Peyer's patch (tissue), 4 donors: ENCODE measurements at places on chromosomes 12 and 14.

DNA sequence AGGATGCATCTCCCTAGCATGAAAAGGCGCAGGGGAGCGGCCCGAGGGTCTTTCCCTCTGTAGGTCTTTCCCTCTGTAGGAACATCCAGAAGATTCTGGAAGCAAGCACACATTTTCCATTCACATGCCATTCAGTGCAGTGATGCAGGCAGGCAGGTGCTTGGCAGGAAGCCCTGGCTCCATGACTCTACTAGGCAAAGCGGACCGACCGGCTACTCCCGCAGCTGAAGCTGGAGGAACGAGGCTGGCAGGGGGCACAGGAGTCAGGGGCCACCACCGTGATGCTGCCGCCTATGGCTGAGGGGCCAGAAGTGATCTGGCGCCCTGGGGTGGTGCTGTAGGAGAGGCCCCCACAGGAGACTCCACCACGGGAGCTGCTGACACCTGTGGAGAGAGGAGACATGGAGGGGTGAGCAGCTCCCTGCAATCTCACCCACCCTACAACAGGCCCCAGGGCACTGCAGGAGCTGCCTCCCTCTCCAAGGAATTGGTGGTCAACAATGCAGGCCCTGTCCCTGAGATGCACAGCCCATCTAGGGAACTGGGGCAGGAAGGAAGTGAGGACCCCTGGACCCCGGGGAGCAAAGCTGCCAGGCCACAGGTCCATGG, 6.5 kb downstream of the KRT85 start:
- no peak for DNase-seq

- DNase-seq = no peak
Measured at GRCh38 chr14:22932146-22932545, 3.0 kb upstream of the PRMT5 start.

GRCh38 chr14:24317141-24317928, 6.0 kb downstream of the LTB4R start:
- DNase-seq = no peak

- DNase-seq = no peak
Measured at GRCh38 chr14:34701808-34702207, 12.6 kb downstream of the CFL2 start.

DNA sequence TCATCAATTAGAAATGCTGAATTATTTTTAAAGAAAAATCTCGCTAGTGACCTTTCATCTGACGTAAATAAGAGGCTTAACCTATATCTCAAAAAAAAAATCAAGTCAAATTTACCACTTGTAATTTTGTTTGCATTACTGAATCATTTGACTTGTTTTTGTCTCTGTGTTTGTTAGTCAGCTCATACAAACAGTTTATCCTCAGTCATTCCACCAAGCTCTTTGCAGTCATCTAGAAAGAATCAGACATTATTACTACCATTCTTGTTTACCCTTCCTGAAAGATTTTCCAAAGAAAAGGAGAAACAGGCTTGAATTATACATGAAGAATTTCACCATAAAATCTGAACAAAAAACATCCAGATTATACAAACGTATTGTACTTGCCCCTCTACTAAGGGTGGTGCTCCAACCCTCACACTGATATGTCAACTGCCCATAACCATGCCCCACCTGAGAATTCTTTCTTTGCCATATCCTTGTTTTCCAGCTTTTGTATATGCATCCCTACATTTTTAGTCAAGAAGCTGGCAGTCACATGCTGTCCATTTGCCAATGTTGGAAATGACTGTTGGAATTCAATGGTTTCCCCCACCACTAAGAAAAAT, 257.2 kb downstream of the PAWR start:
- DNase-seq = no peak

GRCh38 chr14:73718418-73719251, 4.5 kb upstream of the PNMA1 start:
- DNase-seq = no peak

DNA sequence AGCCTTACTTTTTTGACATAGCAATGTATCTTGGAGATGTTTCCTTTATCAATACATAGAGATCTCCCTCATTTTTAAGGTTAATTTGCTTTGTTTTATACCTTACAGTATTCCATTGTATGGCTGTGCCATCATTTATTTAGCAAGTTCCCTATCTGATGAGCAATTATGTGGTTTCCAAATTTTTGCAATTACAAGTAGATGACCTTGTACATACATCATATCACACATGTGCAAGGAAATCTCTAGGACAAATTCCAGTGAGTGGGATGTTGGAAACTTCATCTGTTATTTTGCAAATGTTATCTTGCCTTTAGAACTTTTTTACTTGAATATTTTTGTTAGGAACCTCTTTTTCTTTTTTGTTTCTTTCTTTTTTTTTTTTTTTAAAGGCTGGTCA, 49.7 kb downstream of the DRAM1 start:
- no peak for DNase-seq

GRCh38 chr14:86999036-86999435, 993.9 kb downstream of the GALC start:
- no peak for DNase-seq

DNA sequence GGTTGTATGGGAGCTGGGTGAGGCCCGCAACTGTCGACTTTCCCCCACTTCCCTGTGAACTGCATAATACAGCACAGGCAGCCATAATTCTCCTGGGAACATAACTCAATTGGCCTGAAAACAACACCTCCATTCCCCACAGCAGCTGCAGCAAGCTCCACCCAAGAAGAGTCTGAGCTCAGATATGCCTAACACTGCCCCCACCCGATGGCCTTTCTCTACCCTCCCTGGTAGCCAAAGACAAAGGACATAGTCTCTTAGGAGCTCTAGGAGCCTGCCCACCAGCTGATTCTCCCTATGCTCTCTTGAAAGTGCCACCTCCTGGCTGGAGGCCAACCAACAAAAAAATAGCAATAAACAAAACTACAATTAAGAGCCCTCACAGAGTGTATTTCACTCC, 542.7 kb upstream of the LMO3 start:
- no peak for DNase-seq

- DNase-seq = no peak
Measured at GRCh38 chr12:79897617-79898016, 37.3 kb downstream of the PPP1R12A start.

GRCh38 chr12:104785886-104786285, 172.2 kb downstream of the SLC41A2 start:
- DNase-seq = no peak

- no peak for DNase-seq
Measured at GRCh38 chr12:42686514-42687172, 97.1 kb upstream of the PRICKLE1 start.

- DNase-seq = no peak
Measured at GRCh38 chr12:59677857-59678256, 82.0 kb downstream of the SLC16A7 start.

DNA sequence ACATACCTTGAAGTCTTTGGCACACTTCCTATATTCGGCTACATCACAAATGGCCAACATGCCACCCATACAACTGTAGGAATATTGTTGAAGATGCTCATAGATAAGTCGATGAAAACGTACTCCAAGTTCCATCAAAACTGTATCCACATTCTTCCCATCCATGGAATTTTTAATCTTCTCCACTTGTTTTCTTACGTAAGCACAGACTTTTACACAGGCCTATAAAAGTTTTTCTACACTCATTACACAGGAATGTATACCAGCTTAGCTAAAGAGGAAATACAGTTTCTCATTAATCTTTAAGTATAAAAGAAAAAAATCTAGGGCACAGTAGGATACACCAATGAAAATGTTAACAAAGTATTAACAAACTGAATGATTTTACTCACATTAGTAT, 59.1 kb downstream of the EXOC5 start:
- DNase-seq = no peak

- DNase-seq = no peak
Measured at GRCh38 chr14:105471297-105471821, 3.3 kb upstream of the CRIP2 start.

GRCh38 chr14:87834594-87834993, 158.4 kb downstream of the GALC start:
- DNase-seq = no peak

DNA sequence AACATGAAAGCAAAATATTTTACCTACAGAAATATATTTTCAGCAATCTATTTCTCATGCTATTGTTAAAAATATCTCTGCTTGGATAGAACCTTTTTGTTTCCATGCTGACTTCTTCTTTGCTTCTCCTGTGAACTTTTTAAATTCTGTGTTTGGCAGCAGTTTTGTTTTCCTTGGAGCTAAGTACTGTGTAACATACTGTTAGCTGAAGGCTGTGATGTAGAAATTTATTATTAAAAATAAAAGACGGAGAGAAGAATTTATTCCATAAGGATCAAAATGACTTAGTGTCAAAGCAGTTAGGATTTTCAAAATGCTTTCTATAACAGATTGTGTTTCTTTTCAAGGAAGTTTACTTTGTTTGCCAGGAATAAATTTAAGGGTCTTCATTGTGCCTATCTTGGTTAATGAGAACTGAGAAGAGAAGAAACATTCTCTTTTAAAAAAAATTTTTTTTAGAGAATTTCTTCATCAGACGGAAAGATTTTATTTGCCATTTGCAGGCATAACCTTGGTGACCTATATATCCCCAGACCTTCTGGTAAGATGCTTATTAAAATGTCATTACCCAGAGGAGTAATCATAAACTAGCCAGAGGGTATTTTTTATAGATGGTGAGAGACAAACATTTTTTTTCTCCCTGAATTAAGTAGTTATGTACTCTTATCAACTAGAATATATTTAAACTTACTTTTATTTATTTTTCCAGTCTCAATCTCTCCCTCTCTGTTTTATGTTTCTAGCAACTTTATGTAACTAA, 147.1 kb upstream of the SLCO1C1 start:
- no peak for DNase-seq

- no peak for DNase-seq
Measured at GRCh38 chr14:55546212-55546874, 33.7 kb upstream of the KTN1 start.

DNA sequence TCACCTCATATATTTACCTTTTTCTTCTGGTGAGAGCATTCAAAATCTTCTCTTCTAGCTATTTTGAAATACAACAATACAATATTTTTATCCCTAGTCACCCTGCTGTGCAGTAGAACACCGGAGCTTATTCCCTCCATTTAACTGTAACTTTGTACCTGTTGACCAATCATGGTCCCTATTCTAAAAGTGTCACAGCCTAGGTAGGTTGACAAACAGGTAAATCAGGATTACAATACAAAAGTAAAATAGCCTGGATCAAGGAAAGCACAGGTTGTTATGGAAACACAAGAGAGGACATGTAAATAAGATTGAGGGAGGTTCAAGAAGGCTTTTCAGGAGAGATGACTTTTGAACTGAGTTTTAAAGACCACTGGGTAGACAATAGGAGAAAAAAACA, 670.9 kb downstream of the DIO2 start:
- no peak for DNase-seq

- DNase-seq = peak; percentile 88
Measured at GRCh38 chr14:95519699-95520098, 3.2 kb upstream of the SYNE3 start.

GRCh38 chr14:79729731-79730130, 481.6 kb downstream of the DIO2 start:
- no peak for DNase-seq

DNA sequence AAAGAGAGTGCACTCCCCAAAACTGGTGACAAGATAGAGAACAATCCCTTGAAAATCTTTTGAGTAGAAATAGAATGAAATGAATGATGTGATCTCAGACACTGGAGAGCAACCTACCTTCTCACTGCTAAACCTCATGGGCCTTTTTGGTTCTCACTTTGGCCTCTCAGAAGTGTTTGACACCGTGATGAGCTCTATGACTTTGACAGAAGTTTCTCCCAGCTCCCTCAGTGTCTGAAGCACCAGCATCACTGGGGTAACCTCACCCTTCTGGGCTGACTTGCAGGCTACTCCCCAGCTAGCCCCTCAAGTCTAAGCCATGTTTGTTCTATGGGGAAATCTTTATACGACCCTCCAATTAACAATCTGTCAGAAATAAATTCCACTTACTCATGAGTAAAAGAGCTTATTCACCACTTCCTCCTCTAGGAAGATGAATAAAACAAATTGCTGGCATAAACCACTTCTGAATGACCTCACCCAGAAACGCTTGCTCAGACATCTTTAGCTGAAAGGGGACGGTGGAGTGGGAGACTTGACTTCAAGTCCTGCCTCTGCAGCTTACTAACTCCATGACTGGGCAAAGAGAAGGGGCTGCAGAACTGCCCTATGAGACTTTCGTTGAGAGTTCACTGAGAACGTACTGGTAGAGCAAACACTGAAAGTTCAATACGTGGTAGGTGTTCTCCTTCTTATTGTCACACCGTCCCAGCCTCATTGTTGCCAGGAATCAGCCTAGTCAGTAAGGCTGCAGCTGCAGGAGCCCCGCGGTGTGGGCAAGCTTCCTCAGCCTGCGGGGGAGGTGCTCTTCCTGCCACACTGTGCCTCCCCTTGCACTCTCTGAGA, 46.5 kb downstream of the ST8SIA1 start:
- DNase-seq = no peak

DNA sequence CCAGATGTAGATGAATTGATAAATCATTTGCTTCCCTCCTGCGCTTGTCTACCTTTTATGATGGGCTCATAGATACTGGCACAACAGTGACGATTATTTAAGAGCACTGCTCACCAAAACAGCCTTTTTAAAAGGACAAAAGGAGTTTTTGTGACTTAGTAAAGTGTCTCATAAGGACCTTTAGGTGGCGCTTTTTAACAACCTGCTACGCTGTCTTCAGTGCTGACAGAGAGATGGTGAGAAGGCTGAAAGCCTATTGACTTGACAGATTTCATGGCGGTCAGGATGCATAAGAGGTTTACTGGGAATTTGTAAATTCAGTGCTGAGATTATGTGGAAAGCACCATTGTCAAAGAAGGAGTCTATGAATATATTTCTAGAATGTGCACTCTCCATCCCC, 87.6 kb downstream of the SLC15A5 start:
- no peak for DNase-seq

GRCh38 chr14:105933238-105933637, 406.9 kb downstream of the TMEM121 start:
- DNase-seq = no peak

- DNase-seq = no peak
Measured at GRCh38 chr14:74014299-74014698, 4.8 kb downstream of the ENTPD5 start.

DNA sequence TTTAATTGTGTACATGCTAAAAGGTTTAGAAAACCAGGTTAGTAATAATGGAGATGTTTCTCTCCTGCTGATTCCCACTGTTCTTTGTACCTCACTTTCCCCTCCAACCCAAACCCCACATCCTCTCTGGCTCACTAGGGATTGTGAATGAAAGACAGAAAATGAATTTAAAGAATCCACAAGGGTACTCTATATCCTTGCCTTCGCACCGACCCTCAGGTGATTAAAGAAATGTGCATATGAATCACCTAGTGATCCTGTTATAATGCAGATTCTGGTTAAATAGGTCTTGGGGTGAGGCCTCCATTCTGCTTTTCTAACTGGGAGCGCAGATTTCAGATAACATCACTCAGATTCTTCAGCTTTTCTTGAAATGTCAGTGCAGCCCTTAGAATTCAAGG, 84.3 kb upstream of the OTX2 start:
- no peak for DNase-seq

- no peak for DNase-seq
Measured at GRCh38 chr14:94946244-94946643, 176.3 kb upstream of the GSC start.

DNA sequence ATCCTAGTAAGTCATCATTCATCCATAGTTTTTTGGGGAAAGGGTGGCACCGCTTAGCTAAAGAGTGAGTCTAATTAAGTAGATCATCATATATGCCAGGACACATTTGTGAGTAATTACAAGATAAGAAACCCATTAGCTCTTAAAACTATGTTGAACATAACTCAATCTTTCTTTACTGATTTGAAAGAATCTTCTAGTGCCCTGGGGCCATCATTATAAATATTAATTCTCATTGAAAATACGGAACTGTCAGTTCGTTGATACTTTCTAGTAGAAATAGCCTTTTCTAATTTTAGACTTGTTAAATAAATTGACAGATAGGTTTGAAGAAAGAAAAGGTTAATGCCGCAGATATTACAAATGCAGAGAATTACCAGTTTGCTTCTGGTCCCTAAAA, 312.6 kb downstream of the NELL2 start:
- no peak for DNase-seq
